ENCODE measurements at places on chromosomes 3 and 15.

DNA sequence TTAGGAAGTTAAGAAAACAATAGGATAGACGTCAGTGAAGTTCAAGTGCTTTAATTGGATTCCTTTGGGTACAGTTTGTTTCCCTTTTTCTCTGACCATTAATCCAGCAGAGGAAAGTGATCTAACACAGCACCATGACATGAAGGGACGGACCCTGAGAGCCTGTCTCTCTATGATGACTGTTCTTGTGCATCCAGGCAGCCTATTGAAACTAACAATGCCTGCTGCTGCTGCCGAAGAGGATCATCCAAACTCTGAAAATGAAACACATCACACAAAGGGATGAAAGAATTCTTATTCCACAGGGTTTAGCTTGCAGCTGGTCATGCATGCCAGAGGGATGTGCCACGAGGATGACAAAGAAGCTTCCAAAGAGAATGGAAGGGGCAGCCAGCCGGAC lies 75.5 kb downstream of the ZBTB20 start:
- no peak for DNase-seq

DNA sequence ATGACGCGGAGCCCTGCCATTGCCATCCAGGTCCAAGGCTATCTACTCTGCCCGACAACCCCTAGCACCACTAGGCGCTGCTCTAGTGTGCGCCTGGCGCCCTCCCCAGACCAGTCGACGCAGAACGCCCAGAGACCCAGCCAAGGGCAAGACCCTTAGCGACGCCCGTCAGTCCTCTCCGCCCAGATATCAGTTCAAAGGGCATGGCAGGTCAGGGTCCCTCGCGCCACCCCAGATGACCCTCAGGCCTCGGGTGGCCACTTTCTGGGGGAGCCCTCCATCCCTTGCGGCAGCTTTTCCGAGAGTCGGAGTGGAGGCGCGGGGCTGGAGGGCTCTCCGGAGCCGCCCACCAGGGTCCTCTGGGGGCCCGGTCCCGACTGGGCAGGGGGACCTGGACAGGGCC lies 371 bp upstream of the CLSTN2 start:
- DNase-seq: peak; percentile 83

DNA sequence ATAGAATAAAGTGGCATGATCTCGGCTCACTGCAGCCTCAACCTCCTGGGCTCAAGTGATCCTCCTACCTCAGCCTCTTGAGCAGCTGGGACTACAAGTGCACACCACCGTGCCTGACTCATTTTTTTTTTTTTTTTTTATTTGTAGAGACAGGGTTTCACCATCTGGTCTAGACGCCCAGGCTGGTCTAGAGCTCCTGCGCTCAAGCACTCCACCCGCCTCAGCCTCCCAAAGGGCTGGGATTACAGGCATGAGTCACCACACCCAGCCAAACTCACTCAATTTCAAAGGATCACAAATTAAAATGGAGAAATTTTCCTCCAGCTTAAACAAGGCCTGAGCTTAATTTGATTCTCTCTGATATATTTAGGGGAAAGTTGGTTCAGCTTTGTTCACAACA lies 27.3 kb upstream of the NMB start:
- DNase-seq: no peak

DNA sequence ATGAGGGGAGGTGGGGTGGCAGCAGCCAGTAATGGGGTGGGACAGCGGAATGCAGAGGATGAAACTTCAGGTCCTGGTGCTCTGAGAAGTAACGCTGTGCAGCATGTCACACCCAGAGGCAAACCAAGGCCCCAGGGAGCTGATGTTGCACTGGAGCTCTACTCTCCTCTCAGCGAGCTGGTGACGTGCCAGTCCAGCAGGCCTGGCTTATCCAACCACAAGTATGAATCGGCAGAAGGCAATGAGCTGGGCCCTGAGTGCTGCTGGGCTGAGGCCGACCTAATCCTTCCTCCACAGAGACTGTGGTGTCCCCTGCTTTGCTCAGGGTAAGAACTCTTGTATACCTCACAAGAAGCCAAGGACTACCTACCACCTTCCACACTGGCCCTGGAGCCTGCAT lies 30.5 kb downstream of the CD86 start:
- DNase-seq: no peak

GRCh38 chr3:124298951-124299350 lies 307.0 kb upstream of the ROPN1 start:
- DNase-seq: no peak

DNA sequence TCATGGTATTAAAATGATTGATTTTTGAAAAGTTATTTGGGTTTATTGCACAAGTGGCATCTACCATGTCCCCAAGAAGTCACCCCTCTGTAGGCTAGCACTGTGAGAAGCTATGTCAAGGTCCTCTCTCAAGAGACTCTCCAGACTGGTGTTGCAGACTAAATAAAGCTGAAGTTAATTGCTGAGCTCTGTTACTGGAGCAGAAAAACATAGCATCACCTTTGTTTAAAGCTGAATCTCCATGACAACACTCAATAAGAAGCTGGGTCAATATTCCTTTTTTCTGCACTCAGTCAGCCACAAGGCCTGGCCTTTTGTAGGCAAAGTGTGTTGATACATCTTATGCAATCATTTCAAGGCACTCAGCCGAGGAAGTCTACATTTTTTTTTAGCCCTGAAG lies 806.6 kb upstream of the LMCD1 start:
- DNase-seq: no peak

DNA sequence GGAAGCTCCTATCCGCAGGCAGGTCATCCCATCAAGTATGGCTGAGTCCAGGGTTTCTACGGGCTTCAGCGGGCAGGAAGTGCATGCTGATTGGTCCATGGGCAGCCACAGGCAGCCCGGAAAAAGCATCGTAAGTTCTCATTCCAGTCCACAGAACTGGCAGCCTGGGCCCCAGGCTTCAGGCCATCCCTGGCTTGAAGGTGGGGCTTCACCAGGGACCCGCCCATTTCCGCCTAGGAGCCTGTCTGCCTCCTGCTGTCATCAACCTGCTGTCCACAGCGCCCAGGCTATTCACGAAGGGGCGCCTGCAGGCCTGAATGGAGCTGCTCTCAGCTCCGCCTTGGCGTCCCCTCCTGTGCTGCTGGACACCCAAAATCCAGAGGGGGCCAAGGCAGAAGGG lies 13.9 kb downstream of the PCYT1A start:
- DNase-seq: no peak

DNA sequence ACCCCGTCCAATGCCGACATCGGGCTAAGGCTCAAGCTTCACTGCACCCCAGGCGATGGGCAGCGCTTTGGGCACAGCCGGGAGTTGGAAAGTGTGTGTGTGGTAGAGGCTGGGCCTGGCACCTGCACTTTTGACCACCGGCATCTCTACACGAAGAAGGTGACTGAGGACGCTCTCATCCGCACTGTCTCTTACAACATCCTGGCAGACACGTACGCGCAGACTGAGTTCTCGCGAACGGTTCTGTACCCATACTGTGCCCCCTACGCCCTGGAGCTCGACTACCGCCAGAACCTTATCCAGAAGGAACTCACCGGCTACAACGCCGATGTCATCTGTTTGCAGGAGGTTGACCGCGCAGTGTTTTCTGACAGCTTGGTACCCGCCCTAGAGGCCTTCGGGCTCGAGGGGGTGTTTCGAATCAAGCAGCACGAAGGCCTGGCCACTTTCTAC lies 1.0 kb downstream of the PDE12 start:
- peak; percentile 31 for DNase-seq

DNA sequence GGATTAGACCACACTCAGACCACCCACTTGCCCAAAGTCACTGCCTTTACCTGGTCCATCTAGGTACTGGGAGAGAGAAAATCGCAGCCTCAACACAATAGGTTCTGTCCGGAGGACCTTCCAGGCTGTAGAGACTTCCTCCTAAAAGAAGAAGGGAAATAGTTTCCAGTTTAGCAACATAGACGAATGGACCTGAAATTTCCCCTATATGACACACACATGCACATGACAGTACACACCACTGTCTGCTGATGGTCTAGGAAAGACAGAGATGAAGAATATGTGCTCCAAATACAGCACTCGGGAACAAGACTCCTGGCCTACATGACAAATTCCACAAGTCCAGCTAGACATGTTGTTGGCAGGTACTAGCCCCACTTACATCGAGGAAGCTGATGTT lies 7.3 kb downstream of the PARP6 start:
- no peak for DNase-seq

DNA sequence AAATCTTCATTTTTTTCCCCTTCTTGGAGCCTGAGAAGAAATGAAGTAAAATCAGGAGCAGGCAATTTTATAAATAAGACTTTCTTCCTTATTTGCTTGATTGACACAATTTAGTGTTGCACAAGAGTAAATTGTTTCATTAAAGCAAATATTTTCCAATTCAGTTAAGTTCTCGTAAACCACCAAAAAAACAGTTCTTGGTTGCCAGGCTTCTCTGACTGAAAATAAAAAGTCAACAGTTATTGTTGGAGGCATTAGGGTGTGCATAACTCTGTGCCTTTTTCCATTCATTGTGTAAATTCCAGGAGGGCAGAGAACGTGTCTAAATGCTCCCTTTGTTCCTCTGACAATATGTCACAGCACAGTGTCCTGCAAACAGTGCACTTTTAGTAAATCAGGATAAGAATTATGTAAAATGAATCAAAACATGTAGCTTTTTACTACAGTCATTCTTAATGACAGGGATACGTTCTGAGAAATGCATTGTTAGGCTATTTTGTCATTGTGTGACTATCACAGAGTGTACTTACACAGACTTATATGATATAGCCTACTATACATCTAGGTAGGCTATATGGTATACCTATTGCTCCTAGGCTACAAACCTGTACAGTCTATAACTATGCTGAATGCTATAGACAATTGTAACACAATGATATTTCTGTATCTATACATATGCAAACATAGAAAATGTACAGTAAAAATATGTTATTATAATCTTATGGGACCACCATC lies at the start of gene CP:
Gene CP (minus strand): TSS at position 47 of the 735 bp plus-strand sequence. CDS start 37 bp downstream, at position 10.
- DNase-seq: peak; percentile 25

DNA sequence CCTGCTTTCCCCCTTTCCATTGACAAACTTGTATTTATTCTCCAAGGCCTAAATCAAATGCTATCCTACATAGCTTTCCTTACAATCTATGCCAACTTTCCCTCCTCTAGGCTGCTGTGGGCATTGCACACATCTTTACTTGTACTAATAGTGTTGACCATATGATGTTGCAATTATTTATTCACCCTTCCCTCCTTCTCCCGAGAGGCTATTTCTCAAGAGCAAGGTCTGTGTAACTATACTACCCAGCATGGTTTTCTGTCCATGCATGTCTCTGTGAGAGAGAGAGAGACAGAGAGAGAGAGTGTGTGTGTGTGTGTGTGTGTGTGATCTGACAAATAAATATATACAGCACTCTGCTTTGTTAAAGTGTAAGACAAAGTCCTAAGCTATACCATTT lies 63.8 kb downstream of the GTPBP8 start:
- no peak for DNase-seq

- no peak for DNase-seq
Measured at GRCh38 chr3:109161487-109162123, 25.1 kb downstream of the C3orf85 start.

DNA sequence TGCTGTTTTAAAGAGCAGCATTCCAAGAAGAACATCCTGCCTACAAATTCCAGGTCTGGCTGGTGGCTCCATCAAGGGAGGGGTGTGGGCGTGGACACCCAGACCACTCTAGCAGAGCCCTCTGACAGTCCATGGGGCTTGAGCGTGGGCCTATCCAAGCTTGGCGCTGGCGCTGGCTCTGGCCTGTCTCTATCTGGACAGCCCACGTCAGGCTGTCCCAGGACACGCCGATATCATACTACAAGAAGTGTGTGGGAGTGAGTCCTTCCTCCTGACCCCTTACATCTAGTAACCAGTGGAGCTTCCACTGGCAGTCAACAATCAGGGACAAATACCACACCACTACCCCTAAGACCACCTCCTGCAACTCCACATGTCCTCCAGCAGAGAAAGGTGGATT lies 17.1 kb upstream of the DUSP7 start:
- DNase-seq: no peak

DNA sequence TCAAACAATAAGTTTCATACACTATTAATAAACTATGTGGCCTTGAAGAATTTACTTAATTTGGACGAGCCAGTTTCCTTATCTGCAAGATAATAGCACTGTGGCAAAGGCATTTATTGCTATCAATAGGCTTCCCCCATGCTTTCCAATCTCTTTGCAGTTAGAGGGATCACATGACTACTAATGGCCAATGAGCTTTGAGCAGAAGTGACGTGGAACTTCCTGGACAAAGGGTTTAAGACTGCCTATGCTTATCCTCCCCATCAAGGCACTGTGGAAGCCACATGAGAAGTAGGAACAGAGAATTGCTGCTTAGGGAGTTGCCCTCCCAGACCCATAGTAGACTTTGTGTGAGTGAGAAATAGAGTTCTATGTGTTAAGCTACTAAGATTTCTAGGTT lies 16.7 kb upstream of the ZMAT3 start:
- no peak for DNase-seq

DNA sequence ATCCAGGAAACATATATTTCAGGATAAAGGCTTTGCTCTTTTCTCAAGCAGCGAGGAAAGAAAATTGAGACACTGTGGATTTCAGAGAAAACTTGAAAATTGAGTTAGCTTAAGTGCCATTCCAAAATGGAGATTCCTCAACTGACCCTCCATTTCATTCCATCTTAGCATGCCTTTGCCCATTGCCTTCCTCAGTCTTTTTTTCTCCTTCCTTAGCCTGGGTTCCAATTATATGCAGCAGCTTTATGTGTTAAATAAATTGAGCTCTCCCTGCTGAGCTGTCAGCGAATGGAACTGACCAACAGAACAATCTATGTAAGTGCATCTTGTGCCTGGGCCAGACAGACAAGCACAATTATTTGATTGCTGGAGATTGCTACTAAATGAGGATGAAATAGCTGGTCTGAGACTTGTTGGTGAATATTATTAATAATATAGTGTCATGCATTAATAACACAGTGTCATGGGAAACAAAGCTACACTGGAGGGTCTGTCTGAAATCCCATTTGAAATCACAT lies 6.9 kb upstream of the DNAJC19 start:
- no peak for DNase-seq

DNA sequence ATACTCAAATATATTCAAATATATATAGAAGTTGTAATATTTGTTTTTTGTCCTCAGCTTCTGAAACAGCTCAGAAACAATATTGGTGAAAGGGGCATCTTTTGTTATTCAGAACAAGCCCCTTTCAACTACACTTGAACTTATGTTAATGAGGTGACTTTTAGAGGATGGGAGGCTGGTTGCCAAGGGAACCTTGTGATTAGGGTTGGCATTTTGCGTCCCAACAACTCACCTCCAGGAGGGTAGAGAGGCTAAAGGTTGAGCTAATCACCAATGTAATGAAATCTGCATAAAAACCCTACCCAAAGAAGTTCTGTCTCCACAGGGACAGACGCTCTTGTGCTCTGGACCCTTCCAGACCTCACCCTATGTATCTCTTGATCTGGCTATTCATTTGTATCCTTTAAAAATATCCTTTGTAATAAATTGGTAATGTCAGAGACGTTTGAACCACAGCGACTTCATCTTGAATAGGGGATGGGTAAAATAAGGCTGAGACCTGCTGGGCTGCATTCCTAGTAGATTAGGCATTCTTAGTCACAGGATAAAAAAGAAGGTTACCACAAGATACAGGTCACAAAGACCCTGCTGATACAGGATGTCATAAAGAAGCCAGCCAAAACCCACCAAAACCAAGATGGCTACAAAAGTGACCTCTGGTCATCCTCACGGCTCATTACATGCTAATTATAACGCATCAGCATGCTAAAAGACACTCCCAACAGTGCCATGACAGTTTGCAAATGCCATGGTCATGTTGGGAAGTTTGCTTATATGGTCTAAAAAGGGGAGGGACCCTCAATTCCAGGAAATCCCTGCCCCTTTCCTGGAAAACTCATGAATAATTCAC lies 111.1 kb downstream of the FMN1 start:
- DNase-seq: no peak

- DNase-seq: no peak
Measured at GRCh38 chr3:164371681-164372080, 706.6 kb downstream of the SI start.

GRCh38 chr15:33155691-33156420 lies 38.7 kb downstream of the FMN1 start:
- DNase-seq: no peak
